CD4-positive, alpha-beta T cell treated with Interleukin-17A for 1 hour (primary cell): ENCODE measurements at places on chromosomes 3 and 15.

GRCh38 chr15:31483986-31484951 is 157.6 kb downstream of the KLF13 start:
- DNase-seq = peak; percentile 44

- DNase-seq = no peak
These were observed 35.3 kb upstream of the TUBGCP5 start for GRCh38 chr15:23074684-23075083.

GRCh38 chr3:126127904-126128303 is 44.0 kb upstream of the SLC41A3 start:
- DNase-seq = no peak

DNA sequence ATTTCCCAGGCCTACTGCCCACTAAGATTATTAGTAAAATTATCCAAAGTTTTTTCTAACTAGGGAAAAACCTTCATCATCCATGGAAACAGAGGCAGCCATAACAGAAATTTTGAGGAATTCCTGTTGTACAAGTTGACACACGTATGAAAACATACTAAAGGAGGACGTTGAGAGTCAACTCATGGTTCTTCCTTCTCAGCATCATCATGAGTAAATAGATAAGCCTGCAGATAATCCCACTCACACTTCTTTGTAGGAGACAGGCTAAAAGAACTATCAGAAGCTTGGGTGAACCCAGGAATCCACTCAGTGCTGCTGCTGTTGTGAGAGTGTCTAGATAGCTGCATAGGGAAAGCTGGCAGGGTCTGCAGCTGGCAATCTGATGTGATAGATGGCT is 694.8 kb upstream of the NR2F2 start:
- DNase-seq = no peak

- DNase-seq = no peak
These were observed 73.9 kb downstream of the RNF13 start for GRCh38 chr3:149886957-149887356.

DNA sequence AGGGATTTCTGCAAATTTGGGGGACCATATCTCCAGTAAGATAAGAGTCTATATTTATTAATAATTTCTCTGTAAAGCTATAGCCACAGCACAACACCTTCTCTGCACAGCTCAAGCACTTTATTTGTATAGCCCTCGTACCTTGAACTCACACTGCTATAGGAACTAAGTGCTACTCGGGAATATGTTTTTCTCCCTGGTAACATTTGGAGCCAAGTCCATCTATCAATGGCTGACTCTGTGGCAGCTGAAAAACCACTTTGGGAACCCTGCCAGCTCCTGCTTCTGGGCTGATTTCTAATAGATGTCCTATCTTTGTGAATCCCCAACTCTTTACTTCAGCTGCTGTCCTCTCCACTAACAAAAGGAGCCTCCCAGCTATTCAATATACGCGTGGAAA is 298.5 kb downstream of the GBE1 start:
- no peak for DNase-seq

GRCh38 chr3:128727485-128727884 is 1.5 kb downstream of the RAB7A start:
- DNase-seq = no peak

DNA sequence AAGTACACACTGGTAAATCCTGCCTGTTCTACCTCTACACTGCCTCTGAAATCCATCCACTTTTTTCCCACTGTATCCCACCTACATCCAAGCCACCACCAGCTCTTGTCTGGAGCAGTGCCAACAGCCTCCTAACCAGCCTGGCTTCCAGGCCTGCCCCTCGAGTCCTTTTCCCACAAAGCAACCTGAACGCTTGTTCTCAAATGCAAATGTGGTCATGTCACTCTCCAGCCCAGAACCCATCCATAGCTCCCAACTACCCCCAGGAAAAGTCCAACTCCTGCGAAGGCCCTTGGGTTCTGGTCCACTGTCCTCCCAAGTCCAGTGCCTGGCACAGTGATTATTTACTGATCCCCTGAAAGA is 83.8 kb downstream of the SEMA5B start:
- DNase-seq = no peak

- no peak for DNase-seq
These were observed 695.0 kb downstream of the SQOR start for GRCh38 chr15:46329876-46330275.

DNA sequence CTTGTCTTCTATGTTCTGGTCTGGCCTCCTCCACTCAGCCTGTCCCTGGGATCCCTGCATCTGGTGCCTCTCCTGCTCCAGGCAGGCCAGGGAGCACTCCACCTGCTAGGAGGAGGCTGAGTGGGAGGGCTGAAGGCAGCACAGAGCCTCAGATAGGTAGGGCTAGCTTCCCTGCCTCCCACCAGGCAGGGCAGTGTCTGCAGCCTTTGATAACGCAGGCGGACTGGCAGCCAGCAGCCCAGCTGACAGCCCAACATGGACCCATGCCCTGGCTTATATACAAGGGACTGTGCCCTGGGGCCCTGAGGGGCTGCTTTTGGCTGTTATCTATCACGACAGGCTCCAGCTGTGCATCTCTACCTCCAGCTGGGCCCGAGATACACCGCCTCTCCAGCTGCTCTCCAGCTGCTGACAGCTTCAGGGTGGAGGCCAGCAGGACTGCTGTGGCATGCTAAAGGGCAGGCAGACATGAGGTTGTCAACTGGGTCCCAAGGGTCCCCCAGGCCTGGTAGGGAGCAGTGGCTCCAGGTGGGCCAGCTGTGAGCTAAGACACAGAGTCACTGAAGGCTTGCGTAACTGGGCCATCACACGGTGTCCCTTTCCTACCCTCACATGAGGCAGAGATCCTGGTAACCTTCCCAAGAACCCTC is 5.2 kb upstream of the CLK3 start:
- no peak for DNase-seq

DNA sequence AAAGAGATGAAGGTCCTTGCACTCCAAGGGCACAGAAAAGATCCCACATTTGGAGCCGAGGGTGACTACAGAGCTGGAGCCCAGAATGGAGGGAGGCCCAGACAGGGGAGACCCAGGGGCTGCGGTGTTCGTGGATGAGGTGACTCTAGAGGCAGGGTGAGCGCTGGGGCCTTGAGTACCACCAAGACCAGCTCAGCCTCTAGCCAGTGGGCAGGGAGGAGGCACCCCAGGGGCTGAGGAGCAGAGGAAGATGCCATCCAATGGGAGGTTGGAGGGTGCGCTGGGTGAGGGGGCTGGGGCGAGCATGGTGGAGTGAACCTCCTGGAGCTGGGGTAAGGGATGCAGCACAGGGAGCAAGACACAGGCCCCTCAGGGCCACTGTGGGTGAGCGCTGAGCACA is 13.3 kb downstream of the RRP9 start:
- no peak for DNase-seq

DNA sequence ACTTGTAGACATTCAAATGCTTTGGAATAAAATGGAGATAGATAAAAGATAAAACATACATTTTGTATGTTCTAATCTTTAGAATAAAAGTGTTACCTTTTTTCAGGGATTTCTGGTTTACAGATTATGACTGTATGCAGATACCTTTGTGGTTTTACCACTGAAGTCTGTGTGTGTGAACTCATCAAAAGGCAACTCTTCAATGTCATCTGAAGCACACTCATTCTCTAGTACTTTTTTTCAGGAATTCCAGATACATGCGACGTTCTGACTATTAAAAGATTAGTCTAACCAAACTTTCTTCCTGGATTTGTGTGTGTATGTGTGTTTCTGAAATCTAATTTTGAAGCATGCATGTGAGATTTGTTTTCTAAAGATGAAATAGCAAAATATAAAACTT is 188.6 kb downstream of the NLGN1 start:
- DNase-seq = no peak

DNA sequence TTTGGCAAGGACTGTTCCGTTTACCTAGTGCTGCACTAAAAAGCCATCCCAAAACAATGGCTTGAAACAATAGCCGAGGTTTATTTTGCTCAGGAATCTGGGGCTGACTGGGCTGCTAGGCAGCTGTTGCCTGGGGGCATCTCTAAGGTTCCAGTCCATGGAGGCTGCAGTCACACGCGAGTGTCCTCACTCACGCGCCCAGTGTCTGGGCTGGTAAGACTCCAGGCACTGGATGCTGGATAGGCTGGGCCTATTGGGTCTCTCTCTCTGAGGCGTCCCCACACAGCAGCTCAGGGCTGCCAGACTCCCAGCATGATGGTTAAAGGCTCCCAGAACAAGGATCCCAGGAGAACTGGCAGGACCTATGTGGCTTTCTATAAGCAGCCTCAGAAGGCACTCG is 34.2 kb downstream of the ALS2CL start:
- no peak for DNase-seq

DNA sequence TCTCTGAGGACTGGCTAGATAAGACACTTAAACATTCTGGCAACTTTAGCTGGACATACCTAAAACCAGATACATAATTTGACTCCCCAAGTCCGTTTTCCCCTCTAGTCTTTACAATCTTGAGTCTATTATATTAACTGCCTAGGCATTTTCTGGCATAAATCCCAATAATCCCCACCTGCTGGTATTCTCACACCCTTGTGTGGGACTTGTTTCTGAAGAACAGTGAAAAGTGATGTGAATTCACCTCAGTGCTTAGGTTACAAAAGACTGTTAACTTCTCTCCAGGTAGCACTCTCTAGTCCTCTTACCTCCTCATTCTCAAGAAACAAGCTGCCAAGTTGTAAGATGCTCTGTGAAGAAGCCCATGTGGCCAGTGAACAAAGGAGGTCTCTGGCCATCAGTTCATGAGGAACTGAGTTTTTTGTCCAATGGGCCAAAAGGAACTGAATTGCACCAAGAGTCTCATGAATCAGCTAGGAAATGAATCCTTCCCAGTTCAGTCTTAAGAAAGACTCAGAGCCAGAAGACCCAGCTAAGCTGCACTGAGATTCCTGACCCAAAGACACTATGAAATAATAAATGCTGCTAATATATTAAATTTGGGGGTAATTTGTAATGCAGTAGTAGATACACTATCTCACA is 4.1 kb downstream of the OSBPL11 start:
- DNase-seq = no peak

- DNase-seq = no peak
These were observed 42.3 kb downstream of the EFHB start for GRCh38 chr3:19891740-19892139.

GRCh38 chr15:51499379-51499976 is 123.1 kb downstream of the DMXL2 start:
- no peak for DNase-seq

- DNase-seq = no peak
These were observed 440.1 kb upstream of the ARHGEF26 start for GRCh38 chr3:153681057-153681456.

- peak; percentile 88 for DNase-seq
These were observed 4.0 kb downstream of the GCSAM start for GRCh38 chr3:112128843-112129727.

DNA sequence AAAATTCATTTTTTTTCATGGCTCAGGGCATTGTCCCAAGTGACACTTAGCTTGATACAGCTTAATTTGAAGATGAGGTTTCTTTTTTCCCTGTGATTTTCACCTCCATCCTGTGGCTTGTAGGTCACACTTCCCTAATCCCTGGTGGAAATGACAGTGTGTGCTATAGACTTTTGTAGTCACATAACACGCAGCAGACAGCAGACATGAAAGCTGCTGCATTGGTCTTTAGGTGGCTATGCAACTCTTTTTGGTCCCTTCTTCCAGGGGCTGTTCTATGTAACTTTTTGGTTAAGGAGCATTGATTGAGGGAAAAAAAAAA is 38.8 kb downstream of the TRAK1 start:
- DNase-seq = no peak

GRCh38 chr3:18247776-18248310 is 177.3 kb downstream of the SATB1 start:
- no peak for DNase-seq

- DNase-seq = no peak
These were observed 196.4 kb upstream of the LPP start for GRCh38 chr3:187957582-187957981.

DNA sequence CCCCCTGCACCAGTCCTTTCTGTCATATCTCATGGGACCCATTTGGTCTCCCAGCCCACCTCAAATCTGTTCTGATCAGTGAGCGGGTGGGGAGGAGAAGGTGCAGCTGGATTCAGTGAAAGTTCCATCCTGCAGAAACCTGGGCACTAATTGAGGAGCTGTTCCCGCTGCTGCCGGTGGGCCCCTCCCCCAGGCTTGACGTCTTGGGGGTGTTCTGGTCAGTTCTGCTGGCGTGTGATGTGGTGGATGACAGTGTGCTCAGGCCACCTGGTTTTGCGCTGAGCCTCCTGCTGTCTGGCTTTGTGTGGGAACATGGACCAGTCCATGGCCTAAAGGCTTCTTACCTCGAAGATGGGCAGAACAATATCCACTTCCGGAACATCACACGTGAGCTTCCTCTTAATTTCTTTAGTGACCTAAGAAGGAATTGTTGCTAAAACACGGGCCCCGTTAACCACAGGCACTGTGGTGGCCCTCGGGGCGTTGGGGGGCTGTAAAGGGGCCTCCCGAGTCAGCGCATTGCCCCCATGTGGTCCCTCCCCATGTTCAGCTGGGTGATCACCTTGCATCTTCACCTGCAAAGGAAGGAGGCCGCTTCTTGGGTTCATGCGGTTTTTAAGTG is 59.7 kb downstream of the RGMA start:
- no peak for DNase-seq

GRCh38 chr15:71708051-71708429 is 102.3 kb upstream of the NR2E3 start:
- DNase-seq = no peak

DNA sequence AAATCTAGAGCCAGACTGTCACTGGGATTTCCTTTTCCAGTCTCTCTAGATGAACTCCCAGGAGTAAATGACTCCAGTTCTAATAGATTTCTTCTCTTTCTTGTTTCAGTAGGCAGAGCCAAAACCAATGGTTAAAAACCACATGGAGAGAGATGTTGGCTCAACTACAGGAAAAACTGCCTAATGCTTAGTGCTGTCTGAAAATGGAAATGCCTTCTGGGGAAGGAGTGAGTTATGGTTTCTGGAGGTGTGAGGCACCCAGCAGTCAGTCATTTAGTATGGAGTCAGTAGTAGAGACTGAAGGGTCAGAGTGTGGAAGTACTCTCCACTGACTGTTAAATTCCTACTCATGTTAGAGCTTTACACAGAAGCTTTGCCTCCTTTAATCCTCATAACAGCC is 136.7 kb downstream of the CCNL1 start:
- no peak for DNase-seq

DNA sequence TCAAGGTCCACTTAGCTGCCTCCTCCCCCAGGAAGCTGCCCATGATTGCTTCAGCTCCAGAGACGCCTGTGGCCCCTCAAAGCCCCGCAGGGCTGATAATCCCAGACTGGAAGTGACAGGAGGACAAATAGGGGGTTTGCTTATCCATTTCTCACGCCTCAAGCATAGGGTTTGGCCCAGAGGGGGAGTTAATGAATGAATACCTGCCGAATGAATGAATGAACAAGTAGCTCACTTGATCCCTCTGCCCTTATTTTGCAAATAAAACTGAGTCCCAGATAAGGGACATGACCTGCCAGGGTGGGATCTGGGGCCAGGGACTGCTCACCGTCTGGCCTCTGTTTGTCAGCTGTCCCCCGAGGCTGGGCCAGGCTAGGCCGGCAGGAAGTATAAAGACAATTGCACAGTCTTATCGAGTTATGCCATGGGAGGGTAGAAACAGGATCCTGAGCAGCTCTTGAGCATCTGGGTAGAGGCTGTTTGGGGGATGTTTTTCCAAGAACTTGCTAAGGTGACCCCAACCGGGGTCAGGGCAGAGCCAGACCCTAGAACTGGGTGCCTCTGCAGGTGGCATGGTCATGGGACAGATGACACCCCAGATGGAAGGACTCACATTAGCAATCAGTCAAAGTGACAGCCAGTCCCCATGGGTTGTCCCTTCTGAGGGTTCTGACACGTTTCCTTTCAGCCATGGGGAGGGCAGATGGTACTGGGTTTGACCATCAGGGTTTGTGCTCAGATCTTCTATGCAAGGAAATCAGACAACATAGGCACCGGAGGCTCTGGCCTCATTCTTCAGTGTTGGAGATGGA is 45.0 kb downstream of the IQSEC1 start:
- DNase-seq = no peak

- DNase-seq = no peak
These were observed 21.8 kb downstream of the DNASE1L3 start for GRCh38 chr3:58188921-58189451.
